ENCODE measurements at places on chromosomes 5 and 9.

DNA sequence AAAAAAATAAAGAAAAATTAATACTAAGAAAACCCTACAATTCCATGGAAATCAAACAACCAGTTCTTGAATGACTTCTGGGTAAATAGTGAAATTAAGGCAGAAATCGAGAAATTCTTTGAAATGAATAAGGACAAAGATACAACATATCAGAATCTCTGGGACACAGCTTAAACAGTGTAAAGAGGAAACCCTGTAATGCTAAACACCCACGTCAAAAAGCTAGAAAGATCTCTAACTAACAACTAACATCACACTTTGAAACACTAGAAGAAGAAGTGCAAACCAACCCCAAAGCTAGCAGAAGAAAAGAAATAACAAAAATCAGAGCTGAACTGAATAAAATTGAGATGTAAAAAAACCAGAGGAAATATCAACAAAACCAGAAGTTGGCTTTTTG lies 114.6 kb upstream of the CD180 start:
- no peak for DNase-seq

DNA sequence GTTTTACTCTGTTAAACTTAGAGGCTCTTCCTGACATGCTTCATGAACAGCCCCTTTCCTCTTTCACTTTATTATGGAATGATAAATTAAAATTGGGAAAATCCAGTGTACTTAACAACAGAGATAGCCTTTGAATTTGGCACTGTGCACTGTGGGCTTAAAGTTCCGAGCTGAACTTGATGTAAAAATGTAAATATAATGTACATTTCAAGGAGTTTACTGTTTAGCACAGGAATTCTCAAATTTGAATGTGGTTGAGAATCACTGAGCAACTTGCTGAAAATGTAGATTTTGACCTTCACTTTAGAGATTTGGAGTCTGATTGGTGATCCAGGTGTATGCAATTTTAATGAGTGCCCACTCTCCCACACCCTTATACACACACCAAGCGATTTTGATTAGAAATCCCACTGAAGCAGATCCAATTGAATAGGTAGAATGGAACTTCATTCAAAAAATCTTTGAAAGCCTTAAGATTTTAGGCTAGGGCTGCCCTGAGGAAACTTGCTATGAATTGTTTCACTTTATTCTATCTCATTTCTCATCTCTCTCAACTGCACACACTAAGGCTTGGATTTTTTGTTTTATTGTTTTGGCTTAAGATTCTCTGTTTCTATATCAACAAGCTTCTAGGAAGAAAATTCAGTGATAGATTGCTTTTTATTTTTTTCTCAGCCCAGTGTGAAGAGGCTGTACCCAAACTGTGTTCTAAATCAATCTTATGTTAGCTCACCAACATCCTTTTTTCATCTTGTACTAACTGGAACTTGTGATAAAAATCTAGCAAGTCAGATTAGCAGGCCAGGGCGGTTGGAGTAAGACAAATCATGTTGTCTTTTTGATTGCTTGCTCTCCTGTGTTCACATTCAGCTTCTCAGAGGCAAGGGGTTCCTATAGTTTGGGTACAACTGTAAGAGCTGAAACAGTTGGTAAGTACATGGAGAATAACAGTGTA lies 22.9 kb downstream of the NUDT12 start:
- DNase-seq = no peak

- DNase-seq = no peak
These were observed 1.9 kb upstream of the PAEP start for GRCh38 chr9:135559606-135560005.

DNA sequence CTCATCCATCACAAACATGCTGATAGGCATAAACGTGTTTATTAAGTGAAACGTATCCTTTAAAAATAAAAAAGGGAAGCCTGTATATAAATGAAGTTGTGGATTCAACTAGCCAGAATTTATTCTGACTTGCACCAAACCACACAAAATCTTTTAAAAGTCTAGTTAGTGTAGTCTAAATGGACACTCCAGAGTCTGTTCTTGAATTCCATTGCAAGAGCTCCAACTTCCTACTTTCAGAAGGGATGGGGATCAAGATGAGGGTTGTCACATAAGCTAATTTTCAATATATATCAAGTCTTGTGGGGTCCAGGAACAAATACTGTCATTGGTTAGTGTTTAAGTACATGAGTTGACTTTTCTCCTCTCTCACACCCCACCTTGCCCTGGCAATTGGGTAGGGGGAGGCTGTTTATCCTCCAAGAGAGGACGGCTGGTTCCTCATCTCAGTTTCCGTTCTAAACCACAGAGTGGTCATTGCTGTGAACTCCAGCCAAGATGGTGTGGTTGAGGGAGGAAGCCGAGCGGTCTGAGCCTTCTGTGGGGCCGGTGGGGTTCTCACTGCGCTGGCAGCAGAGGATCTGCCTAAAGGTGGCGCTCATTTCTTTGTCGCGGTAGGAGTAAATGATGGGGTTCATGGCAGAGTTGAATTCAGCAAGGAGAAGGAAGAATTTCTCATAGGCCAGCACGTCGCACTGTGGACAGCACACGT lies 163.2 kb downstream of the LPAR1 start:
- DNase-seq = no peak

DNA sequence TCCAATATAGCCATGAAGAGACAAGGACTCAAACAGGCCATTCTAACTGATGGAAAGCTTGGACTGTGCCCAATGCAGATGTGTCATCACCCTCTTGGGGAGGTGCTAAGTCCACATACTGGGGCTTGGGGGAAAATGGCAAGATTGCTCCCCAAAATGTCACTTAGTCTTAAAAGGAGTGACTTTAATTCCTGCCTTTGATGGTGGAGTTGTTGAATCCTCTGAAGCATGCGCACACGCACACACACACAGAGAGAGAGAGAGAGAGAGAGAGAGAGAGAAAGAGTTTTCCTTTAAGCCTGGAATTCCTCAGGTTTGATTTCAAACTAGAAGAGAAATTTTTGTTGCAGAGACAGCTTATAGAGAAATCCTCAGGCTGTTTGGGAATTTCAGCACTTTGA lies 161.9 kb upstream of the GAS1 start:
- no peak for DNase-seq

DNA sequence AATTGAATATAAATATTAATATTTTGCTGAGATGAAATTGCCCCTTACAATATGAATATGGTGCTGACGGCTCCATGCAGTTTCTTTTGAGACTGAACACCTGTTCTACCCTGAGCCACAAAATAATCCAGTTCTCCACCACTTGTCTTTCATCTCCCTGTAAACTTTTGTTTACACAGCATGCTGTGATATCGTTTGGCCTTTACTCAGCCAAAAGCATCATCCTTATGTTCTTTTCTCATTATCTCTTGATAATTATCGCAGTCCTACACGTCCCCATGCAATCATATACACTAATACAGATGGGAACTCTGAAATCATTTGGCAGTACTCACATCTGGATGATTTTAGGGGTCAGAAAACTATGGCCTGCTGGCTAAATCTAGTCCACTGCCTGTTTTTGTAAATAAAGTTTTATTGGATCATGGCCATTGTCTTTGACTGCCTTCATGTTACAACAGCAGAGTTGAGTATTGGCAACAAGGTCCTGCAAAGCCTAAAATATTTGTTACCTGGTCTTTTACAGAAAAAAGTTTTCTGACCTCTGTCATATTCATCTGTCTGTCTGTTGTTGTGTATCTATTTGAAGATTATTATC lies 53.3 kb downstream of the AOPEP start:
- no peak for DNase-seq

Measured in activated effector memory CD4-positive, alpha-beta T cell treated with anti-CD3 and anti-CD28 coated beads, Interleukin-2, amount 50 U/mL, for 16 hours (primary cell).